ENCODE measurements at places on chromosomes 2 and 18.

- DNase-seq = no peak
Observed at GRCh38 chr2:217645896-217646295, 356.9 kb downstream of the TNS1 start.

- peak; percentile 94 for DNase-seq
Observed at GRCh38 chr2:191636235-191636543, 41.7 kb upstream of the NABP1 start.

GRCh38 chr18:74512321-74513053 lies 16.3 kb downstream of the CNDP2 start:
- DNase-seq = no peak

DNA sequence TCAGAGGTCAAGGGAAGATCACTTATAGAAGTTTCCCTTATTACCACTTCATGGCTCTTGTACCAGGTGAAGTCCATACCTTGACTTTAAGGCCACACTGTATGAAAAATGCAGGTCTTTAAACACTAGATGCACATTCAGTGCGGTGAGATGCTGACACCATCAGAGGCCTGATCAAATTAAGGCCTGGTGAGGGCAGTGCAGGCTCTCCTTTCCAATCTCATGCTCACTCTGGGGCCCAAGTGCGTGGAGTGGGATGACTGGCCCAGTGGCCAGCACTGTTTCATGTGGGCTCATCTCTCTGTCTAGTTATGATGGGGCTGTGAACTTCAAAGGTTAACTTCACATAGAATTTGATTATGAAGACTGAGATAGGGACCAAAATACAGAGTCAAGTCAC lies 281.1 kb downstream of the SLC4A3 start:
- DNase-seq = no peak

DNA sequence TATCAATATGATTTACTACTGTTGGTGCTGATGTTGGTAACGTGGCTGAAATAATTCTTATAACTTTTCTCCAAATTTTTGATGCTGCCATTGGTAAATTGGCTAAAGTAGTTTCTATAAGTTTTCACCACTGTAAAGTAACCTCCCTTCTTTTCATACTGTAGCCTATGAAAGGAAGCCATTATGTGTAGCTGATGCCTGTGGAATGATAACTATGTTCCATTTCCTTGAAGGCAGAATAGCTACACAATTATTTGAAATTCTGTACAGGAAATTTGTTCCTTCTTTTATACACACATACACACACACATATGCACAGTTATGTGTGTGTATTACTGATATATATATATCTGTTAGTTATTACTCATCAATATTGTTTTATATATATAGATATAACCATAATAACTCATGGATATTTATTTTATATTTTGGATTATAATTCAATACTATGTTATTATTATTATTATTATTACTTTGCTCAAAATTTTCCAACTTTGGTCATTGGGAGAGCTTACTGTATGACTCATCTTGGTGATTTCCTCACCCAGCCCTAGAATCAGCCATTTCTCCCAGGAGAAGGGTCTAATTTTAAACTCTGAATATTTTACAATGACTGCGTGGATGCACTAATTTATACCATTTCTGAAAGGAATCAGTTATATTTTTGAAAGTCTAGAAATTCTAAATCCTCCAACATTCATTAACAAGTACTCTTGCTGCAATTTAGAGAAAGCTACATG lies 1677.7 kb downstream of the SUCLG1 start:
- DNase-seq = no peak

DNA sequence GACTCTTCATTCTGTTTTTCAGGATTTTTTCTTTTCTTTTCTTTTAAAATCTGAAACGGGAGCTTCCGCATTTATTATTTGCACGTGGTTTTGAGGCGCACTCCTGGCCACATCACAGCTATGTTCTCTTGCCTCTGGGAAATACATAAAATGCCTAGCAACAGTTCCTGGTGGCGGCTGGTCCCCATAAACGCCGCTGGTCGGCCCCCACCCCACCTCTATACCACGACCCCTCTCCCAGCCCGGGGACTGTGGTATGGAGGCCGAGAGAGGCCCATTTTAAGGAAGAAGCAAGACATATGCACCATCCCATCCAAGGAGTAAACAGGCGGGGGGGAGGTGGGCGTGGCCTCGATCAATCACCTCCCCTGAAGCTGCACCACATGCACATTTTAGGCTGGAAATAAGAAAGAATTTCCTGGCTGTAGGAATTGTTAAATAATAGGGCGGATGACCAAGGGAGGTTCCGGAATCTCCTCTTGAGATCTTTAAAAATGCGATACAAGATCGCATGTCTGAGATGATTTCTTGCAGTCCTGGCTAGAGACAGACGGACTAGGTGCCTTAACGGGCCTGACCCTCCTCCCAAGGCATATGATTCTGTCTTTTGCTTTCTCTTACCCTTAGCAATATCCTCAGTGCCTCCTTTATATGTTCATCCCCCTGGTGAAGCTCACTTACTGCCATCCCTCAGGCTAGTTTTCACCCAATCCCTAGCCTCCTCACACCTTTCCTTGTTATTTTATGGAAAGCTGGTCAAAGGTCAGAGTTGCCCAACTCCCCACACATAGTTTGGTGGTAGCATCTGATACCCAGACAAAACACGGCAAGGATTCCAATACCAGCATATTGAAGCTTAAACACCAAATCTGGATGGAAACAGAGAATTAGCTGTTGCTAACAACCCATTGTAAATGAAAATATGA lies 82.4 kb downstream of the BCL2 start:
- DNase-seq = peak; percentile 59

DNA sequence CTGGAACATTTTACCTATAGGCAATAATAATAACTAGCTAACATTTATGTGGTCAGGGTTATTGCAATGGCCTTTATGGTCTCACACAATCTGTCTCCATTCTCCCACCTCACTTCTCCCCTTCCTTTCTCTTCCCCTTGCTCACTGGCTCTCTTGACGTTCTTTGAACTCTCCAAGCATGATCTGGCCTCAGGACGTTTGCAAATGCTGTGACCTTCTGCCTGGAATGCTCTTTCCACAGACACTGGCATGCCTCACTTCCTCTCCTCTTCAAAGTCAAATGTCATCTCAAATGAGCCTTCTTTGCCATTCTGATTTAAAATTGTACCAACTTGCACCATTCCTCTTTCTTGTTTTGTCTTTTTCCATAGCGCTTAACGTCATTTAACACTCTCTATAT lies 25.3 kb upstream of the GCG start:
- DNase-seq = no peak

DNA sequence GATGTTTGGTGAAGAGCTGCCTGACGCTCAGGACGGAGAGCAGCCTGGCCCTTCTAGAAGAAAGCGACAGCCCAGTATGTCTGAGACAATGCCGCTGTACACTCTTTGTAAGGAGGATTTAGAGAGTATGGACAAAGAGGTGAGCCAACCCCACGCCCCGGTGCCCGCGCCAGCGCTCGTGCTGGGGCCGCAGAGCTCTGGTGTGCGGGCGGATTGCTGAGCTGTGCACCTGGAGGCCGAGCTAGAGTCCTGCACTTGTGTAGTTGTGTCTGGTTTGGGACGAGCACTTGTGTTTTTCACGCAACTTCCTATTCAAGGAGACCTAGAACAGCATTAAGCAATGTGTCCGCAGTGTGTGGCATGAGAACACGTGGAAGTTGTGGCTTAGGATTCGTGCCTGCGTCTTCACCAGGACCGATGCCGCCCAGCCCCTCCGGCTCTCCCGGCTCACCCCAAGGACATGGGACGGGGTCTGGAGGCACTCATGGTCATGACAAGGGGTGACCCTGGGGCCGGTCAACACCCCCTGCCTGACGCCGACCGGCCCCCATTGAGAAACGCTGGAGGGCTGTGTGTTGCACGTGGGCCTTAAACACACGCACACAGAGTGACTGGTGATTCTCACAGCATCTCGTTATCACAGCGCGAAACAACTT lies 49.5 kb downstream of the CTDP1 start:
- no peak for DNase-seq

GRCh38 chr2:69046221-69046662 lies 33.3 kb downstream of the ANTXR1 start:
- peak; percentile 4 for DNase-seq

DNA sequence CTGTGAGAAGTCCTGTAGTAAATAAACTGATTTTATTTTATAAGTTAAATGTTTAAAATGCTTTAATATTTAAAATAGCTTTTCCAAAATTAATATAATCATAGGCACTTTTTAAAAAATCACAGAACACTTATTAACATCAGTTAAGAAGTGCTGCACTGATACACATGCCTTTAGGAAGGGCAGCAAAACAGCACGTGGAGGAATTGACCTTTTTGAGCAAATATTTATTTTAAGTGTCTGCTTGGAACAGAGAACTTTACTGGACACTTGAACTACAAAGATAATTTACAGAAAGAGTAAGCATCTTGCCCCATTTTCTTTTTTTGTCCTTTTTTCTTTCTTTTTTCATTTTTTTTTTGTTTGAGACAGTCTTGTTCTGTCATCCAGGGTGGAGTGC lies 87.7 kb upstream of the NARS1 start:
- no peak for DNase-seq

DNA sequence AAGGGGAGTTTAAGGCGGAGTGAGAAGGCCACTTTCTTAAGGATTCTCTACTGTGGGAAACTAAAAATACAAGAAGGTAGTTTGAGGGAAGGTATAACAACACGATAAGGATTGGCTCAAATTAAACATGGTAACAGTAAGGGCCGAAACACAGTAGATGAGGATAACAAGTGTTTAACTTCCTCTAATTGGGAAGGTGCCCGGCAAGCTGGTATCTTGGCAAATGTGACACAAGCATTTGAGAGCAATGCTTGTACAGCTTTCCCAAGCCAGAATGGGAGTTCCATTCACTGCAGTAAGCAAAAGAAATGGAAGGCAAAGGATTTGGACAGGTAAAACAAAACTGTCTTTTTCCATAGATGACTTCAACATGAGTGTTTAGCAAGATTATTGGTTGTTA lies 19.8 kb downstream of the USP40 start:
- no peak for DNase-seq

DNA sequence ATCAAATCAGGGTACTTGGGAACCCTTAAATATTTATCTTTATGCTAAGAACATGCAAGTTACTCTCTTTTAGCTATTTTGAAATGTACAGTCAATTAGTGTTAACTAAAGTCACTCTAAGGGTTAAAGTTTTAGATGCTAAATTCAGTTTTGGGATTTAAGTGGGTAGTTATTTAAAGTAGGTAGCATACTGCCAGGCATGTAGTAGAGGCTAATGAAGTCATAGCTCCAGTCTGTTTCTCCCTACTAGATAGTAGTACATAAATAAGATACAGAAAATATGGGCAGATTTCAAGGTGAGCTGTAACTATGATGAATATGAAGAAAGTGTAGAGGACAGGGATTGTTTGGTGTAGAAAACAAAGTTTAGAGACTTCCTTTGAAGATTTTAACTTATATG lies 7.5 kb downstream of the RAB3GAP1 start:
- DNase-seq = no peak

DNA sequence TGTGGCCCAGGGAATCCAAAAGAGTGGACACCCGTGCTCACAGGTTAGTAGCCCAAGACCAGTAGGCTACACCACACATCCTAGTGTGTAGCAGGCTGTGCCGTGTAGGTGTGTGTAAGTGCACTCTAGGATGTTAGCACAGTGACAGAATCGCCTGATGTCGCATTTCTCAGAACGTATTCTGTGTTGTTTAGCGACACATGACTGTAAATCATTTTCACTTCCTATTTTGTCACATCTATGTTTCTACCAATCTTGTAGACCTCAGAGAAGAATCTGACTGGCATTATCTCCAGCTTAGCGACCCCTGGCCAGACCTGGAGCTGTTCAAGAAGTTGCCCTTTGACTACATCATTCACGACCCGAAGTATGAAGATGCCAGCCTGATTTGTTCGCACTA lies 45.1 kb downstream of the NTSR2 start:
- no peak for DNase-seq

GRCh38 chr2:26883956-26884355 lies 36.0 kb downstream of the DPYSL5 start:
- no peak for DNase-seq

DNA sequence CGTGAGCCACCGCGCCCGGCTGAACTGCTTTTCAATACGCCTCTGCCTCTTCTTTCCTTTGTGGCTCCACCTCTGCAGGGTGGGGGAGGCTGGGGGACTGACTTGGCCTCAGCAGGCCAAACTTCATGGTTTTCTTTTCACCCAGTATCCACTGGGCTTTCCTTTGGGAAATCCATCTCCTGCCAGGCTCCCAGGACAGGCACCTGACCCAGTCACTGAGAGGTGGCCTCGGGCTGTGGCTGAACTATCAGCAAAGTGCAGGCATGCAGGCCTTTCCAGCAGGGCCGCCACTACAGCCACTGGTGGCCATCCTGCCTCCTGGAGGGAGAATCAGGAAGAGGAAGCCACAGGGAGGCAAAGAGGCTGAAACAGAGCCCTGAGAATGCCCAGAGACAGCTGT lies 33.4 kb upstream of the SEMA4C start:
- no peak for DNase-seq

DNA sequence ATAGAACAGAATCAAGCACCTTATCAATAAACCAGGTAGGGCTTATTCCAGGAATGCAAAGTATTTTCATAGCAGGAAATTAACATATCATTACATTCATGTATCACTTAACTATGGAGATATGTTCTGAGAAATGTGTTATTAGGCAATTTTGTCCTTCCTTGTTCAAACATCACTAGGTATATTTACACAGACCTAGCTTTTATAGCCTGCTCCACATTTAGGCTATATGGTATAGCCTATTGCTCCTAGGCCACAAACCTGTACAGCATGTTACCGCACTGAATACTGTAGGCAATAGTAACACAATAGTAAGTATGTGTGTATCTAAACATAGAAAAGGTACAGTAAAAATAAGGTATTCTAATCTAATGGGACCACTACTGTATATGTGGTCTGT lies 82.8 kb upstream of the KCTD1 start:
- no peak for DNase-seq

GRCh38 chr2:121051311-121051710 lies 233.7 kb downstream of the TFCP2L1 start:
- no peak for DNase-seq

DNA sequence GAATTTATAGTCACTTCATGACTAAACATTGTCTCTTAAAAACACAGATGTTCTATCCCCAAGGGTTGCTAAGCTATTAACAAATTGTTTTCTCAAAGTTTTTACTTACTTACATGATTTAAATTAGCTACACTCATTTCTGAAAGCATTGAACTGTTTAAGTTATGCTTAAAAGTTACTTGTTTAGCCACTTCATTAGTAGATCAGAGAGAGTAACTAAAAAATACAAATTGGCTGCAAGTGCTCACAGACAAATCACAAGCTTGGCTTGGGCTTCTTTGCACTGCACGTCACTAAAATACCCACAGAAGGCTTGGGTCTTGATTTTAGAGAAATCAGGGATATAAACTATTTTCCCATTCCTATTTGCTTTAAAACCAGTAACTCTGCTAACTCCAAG lies 114.1 kb upstream of the SMAD7 start:
- DNase-seq = no peak
